ENCODE measurements at places on chromosomes 6 and 20. TPM values are rescaled to one million over a fixed set of nuclear protein-coding genes. Genes with fewer than 3 reads are reported as not detected.

Gene COL21A1
- 9.0 TPM for total RNA-seq

Gene TRIM15
- total RNA-seq, result not detected

Gene BTN1A1
- total RNA-seq, result not detected

Gene HLA-DQB1
- total RNA-seq, result 31.2 TPM

Gene TCP11
- total RNA-seq, result not detected

Gene MCHR2
- total RNA-seq, result not detected

Gene IRF4
- total RNA-seq, result 0.55 TPM

Gene RPN2
- 74.4 TPM for total RNA-seq

Gene RHAG
- 3.2 TPM for total RNA-seq

Gene DACT2
- total RNA-seq, result 1.4 TPM

Gene BMP6
- 3.2 TPM for total RNA-seq

DNA sequence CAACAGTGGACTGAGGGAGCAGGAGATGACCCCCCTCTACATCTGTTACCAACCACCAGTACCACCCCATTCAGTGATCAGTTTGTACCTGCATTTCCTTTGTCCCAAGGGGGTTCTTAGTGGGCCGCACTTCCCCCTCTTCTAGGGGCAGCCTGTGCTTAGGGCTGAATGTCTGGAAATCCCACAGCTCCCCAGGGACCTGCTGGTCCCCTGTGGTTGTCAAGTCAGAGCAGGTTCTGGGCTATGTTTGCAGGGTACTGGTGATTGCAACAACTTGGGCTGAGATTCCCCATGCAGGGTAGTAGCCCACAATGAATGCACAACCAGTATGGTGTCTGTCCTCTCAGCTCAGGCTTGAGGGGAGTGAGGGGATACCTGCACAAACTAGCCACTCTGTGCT lies 39.7 kb upstream of the COL10A1 start:
- H3K27me3 ChIP-seq, result no peaks in the 10 kb centered on the region
- H3K27ac ChIP-seq, result no peak overlapping the region
- H3K36me3 ChIP-seq, result no peaks in the 10 kb centered on the region
- H3K4me1 ChIP-seq, result no peaks in the 10 kb centered on the region
- H3K4me3 ChIP-seq, result no peak overlapping the region
- no peak for DNase-seq

DNA sequence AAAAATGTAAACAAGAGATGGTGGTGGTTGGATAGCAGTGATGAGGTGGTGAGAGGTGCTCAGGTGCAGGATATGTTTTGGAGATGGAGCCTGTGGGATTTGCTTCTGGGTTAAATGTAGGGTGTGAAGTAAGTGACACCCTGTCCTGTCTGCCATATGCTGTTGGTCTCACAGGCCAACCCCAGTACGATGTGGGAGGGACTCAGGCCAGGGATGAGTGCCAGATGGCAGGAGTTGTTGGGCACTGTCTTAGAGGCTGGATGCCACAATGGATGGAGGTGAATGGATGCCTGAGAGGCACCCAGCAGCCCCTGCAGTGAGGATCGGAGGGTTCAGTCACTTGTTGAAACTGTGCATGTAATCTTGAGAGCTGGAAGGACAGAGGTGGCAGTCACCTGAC lies 259.3 kb downstream of the NRN1 start:
- no peak overlapping the region for H3K27ac ChIP-seq
- no peaks in the 10 kb centered on the region for H3K4me1 ChIP-seq
- no peaks in the 10 kb centered on the region for H3K27me3 ChIP-seq
- H3K36me3 ChIP-seq, result no peaks in the 10 kb centered on the region
- H3K4me3 ChIP-seq, result no peak overlapping the region
- no peak for DNase-seq

DNA sequence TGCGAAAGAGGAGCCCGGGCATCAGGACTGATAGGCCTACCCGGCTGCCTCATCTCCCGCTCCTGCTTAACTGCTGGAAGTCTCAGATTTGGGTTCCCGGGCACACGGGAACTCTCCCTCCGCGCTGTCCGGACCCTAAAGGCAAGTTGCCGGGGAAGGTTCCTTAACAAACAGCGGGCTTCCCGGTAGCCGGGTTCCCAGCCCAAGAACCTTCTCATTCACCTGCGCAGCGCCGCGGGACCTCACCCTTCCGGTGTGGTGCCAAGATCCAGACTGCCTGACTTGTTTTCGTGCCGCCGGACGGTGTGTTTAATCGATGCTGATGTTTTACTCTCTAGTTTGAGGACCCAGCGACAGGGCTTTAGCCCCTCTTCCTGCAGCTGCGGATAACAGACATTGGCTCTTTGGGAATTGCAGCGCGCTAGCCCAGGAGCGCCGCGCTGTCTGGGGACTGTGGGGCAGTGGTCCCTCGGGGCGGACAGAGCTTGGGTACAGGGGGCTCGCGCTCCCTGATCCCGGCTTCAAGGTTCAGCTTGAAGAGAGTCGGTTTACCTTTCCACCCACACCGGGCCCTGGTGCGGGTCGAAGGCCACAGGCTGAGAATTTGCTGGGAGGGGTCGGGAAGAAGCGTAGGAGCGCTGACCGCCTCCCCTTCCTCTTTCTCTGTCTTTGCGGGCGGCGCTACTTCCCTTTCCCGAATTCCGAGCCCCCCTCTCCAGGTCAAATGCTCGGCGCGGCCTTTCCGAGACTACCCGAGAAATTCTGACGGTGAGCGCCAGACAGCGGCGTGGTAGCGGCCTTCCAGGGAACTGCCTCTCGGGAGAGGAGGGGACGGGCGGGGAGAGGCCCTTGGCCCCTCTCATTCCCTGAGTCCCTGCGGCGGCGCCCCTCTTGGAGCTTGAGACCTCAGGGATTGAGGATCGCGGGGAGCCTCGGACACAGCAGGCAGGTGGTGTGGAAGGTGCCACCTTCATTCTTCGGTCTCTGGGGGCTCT lies 17.2 kb downstream of the ABT1 start:
- H3K36me3 ChIP-seq, result no peaks in the 10 kb centered on the region
- H3K27ac ChIP-seq, result no peak overlapping the region
- DNase-seq, result no peak
- peaks cover 17% of the 10 kb centered on the region for H3K27me3 ChIP-seq
- H3K4me1 ChIP-seq, result no peaks in the 10 kb centered on the region

GRCh38 chr6:53746442-53747103 lies 48.2 kb upstream of the LRRC1 start:
- no peak overlapping the region for H3K4me3 ChIP-seq
- no peaks in the 10 kb centered on the region for H3K36me3 ChIP-seq

DNA sequence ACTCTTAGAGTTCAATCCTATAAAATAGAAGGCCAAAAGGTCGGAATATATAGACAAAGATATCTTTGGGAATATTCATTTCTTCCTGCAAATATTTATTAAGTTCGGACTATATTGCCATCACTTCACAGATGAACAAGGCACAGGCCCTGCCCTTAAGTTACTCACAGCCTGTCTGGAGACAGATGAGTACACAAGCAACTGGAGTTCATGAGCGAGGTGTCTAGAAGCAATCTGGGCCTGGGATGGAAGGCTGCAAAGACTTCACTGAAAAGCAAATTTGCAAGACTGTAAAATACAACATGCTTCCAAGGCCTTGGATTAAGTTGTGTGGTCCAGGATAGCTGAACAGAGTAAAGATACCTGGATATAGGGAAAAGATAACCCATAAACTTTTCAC lies 56.7 kb upstream of the CEP85L start:
- H3K27me3 ChIP-seq, result no peaks in the 10 kb centered on the region
- H3K36me3 ChIP-seq, result no peaks in the 10 kb centered on the region
- no peaks in the 10 kb centered on the region for H3K4me1 ChIP-seq
- DNase-seq, result no peak

DNA sequence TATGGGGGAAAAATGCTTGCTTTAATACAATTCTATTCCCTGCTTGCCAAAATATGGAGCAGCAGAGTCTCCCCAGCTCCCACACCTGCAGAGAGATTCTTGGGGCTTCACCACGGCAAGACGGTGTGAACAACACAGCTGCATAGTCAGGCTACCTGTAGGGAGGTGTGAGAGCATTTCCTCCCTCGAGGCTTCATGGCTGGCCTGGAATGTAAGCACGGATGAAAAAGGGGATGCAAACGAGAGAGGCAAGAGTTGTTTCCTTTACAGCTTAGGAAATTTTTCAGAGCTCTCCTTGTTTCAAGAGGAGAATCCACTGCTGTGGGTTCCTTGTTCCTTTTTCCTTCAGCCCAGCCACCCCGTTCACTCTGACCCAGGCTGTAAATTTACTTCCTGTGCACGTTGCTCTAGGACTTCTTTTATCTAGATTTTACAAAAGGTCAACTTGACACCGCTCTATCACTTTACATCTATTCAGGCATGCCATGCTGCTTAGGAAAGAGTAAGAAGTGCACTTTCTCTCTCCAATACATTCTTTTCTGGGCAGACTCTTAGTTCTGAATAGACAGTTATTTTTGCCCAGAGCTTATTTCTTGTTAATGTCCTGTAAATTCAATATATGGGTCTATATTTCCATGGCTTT lies 197.1 kb downstream of the KHDC1L start:
- H3K4me3 ChIP-seq, result no peak overlapping the region
- DNase-seq, result no peak
- H3K27me3 ChIP-seq, result no peaks in the 10 kb centered on the region

- H3K4me1 ChIP-seq, result no peaks in the 10 kb centered on the region
- H3K4me3 ChIP-seq, result no peak overlapping the region
- no peak overlapping the region for H3K27ac ChIP-seq
Observed at GRCh38 chr6:164469276-164469949, 840.0 kb downstream of the C6orf118 start.

- H3K36me3 ChIP-seq, result no peaks in the 10 kb centered on the region
- H3K4me1 ChIP-seq, result no peaks in the 10 kb centered on the region
- no peaks in the 10 kb centered on the region for H3K27me3 ChIP-seq
Observed at GRCh38 chr20:56617489-56617888, 11.6 kb upstream of the TFAP2C start.

- no peak for DNase-seq
- peaks cover 5% of the 10 kb centered on the region for H3K27me3 ChIP-seq
- no peak overlapping the region for H3K4me3 ChIP-seq
- no peak overlapping the region for H3K27ac ChIP-seq
- no peaks in the 10 kb centered on the region for H3K4me1 ChIP-seq
Observed at GRCh38 chr6:33118525-33119123, 42.8 kb downstream of the HLA-DPB1 start.

DNA sequence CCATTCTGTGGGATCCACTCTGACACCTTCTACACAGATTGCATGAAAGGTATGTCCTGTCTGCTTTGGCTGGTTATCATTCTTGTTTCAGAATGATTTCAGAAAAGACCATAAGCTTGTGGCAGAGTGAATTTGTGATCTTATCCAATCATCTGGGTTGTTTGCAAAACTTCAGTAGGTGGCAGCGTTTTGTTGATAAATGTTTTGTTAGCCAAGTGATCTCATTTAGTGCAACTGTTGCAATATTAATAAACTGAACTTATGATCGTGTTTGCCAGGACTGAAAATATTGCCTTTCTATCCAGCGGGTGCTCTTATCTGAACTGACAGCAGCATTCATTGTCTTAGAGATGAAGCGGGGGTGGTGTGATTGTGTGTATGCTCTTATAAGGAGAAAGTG lies 613.2 kb upstream of the NOX3 start:
- no peak for DNase-seq
- no peak overlapping the region for H3K27ac ChIP-seq
- H3K36me3 ChIP-seq, result no peaks in the 10 kb centered on the region
- H3K27me3 ChIP-seq, result no peaks in the 10 kb centered on the region

DNA sequence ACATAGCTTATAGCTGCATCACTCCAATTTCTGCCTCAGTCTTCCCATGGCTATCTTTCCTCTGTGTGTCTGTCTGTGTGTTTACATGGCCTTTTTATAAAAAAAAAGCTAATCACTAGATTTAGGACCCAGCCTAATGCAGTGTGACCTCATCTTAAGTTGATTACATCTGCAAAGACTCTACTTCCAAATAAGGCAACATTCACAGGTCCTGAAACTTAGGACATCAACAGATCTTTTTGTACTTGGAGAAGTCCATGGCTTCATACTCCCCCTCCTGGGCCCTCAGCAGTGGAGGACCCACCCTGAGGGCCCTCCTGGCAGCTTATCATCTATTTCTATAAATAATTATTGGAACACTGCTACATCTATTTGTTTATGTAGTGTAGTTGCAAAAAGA lies 146.1 kb downstream of the LMBRD1 start:
- DNase-seq, result no peak
- H3K4me1 ChIP-seq, result no peaks in the 10 kb centered on the region
- H3K27me3 ChIP-seq, result no peaks in the 10 kb centered on the region

- no peak for DNase-seq
- no peak overlapping the region for H3K4me3 ChIP-seq
- no peaks in the 10 kb centered on the region for H3K36me3 ChIP-seq
- no peaks in the 10 kb centered on the region for H3K4me1 ChIP-seq
Observed at GRCh38 chr6:5142915-5143314, 57.8 kb downstream of the PPP1R3G start.
